Vagina (tissue), 2 donors: ENCODE measurements at places on chromosomes 12 and 14.

GRCh38 chr12:120628919-120629318, 11.5 kb upstream of the CABP1 start:
- no peak for DNase-seq

DNA sequence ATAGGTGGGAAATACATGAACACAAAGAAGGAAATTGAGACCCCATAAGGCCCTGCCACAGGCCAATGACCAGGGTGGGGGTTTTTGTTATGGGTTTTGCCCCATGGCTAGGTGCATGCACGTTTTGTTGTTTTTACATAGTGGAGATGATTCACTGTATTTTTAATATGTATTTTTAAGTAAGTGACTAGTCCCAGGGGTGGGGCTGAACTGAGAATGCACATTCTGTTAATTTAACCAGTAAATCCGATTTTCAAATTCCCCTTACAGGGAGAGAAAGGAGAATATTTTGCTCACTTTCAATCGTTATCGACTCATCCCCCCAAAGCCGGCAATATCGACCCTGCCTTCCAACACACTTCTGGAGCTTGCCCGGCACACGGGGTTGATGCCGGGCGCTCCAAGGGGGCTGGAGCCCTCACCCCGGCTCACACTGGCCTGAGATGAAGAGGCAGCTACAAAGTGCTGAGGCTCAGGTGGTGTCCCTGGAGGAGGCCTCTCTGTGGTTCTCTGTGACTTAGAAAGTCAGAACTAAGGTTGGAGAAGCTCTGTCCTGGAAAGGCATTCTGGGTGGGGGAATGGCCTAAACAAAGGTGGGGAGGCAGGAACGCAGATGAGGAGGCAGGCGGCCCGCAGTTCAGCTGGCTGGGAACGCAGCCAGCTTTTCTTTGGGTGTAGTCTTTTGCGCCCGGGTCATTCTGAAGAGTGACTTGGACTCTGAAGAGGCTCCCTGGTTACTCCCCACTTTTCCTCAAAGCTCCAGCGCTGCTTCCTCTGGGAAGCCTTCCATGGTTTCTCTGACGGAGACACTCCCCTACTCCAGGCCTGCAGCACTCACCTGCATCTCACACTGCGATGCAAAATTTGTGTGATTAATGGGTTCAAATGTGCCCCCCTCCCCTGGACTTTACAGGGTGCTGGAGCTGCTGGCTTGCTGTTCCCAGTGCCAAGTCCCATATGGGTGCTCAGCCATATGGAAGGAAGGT, 50.7 kb upstream of the DLK1 start:
- no peak for DNase-seq

GRCh38 chr14:100802766-100803165, 23.2 kb upstream of the MEG3 start:
- DNase-seq: no peak

DNA sequence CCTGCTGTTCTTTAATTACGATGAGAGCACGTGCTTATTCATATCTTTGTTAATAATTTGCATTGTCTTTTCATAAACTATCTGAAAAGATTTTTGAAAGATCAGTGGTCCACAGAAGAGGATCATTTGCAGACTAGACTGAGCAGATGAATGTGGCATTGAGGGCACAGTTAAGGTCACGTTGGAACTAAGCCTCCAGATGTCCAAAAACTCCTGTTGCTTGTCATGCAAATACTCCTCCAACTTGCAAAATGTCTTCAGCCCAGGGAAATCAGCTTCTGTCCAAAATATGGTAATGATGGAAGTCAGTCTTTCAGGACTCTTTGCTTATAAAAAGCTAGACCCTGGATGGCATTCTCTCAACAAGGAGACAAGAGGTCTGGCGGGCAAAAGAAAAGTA, 201.6 kb upstream of the TMEM260 start:
- DNase-seq: no peak

DNA sequence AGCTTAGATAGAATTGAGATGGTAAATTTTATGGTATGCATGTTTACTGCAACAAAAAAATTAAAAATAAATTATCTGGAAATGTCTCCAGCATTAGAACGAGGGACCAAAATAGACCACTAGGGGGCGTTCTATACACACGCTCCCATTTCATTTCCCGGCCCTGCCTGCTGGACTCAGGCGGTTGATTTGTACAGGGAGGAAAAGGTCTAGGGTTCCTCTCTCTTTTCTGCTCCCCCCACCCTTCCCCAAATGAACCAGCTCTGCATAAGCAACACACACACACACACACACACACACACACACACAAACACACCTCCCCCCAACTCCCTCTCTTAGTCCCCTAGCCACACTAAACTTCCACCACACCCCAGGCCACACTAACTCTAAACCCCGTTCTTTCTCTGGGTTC, 7.8 kb upstream of the DTX1 start:
- no peak for DNase-seq

DNA sequence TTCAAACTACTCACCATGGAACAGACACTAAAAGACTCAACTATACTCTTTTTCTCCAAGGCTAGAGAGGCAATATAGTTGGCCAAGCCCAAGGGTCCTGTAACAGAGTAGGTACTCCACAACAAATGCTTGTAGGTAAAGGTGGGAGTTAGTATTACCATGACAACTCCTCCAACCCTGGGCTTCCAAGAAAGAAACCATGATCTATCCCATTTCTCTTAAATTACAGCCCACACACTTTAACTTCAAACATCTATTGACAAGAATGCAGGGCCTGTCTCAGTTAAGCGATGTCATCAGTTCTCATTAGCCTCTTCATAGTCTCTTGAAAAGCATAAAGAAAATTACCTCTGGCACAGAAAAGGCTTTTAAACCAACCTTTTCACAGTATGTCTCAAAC, 25.0 kb downstream of the ERH start:
- DNase-seq: no peak

DNA sequence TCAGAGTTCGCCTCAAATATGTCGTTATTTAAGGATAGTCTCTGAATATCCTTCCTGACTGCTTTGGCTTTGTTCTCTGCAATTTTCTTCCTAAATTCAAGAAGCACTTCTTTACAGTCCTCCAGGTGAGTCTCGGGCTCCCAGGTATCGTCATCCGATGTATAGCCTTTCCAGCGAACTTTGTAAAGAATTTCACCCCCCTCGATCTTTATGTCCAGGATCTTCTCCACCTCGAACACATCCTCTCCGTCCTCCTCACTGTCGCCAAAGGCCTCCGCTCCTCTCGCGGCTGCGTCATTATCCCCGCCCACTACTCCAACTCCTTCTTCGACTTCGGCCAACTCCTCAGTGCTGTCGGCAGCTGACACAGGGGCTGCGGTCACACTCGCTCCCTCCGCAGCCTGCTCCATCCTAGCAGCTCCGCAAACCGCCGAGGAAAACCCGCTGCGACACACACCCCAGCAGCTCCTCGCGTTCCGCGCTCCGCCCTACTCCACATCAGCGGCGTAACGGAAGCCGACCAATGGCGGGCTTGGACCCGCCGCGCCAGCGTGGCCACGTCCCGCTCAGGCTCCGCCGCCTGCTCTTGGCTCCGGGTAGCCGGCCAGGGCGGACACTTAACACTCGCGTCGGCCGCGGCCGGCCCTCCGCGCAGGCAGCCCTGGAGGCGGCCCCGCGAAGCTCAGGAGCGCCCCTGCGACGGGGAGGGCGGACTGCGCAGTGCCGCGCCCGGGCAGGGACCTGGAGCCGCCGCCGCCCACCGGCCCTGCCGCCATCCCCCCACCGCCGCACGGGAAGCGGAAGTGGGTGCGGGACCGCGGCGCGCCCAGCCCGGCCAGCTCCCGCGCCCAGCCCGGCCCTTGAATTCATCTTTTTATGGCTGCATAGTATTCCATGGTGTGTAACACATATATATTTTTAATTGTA, 4.1 kb downstream of the CD163L1 start:
- DNase-seq: no peak

DNA sequence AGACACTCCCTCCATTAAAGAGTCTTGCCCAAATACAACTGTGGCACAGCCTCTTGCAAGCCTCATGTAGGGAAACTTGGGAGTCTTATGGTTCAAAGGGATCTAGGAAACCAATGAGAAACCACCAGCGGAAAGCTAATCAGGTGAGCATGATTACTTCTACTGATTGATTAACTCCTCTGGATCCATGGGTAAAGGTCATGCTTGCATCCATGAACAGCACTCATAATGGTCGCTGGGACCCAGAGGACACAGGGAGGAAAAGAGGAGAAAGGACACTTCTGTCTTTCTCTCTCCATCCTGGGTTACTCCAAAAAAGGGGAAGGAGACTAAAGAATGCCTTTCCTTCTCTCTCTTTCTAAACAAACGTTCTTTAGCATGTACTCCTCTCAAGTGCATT, 1397.2 kb downstream of the LRFN5 start:
- no peak for DNase-seq

- DNase-seq: no peak
These were observed 243.5 kb upstream of the NOVA1 start for GRCh38 chr14:26841326-26841725.

DNA sequence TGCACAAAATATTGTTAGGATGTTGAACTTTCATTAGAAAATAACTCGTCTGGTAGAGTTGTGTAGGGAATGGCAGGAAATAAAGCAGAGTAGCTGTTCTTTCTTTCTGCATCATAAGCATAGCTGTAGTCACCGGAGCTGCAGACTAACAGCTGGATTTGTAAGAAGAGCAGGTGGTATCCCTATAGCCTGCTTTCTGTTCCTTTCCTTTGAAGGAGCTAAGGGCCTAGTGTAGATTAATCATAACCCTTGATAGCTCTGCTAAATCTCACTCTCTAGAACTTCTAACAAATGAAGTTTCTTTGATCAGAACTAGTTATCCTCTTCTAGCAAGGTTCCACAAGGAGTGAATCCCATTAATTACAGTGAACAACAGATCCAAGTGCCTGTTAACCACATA, 3.5 kb downstream of the LMO3 start:
- no peak for DNase-seq

- DNase-seq: no peak
These were observed 47.0 kb upstream of the PTCSC3 start for GRCh38 chr14:36223558-36223957.

- DNase-seq: no peak
These were observed 103.9 kb upstream of the TMEM132C start for GRCh38 chr12:128163086-128163485.

DNA sequence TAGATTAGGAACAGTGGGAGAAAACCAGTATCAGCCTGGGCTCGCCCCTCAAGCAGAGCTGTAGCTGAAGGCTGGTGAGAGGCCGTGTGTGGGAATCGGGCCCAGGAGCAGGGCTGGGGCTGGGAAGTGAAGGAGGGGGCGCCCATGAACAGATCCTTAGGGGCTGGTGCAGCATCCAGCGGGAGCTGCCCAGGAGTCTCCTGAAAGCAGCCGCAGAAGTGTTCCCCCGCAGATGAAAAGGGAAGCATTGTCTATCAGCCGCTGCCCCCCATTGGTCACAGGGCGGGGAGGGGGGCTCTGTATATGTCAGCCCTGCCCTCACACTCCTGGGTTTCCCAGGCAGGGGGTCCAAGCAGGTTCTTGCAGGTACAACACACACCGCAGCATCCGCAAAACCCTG, 15.6 kb upstream of the RFLNA start:
- DNase-seq: no peak

- DNase-seq: no peak
These were observed 707 bp downstream of the G2E3 start for GRCh38 chr14:30559638-30560091.

GRCh38 chr14:24259282-24260025, 3.5 kb downstream of the TGM1 start:
- DNase-seq: no peak
